ENCODE measurements at places on chromosomes 2 and 18. TPM values are rescaled to one million over a fixed set of nuclear protein-coding genes. Genes with fewer than 3 reads are reported as not detected.

GRCh38 chr2:33489835-33490431 is 13.5 kb downstream of the RASGRP3 start:
- ATAC-seq, result no peak

DNA sequence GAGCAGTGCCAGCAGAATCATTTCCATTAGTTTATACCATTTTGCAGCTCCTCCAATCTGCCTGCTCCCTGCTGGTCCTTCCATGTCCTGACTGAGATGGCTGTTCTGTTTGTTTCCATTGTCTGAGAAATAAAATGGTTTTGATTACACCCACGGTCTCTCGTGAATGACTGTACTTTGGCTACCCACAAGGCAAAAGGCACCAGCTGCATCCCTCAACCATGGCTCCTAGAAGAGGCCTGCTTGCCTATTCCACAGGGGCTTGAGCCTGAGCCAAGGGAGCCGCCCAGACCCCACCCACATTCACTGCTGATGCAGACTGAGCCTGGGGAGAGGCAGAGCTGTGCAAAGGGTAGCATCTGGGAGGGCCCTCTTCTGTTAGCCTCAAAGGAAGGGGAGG is 31.2 kb downstream of the MARCHF4 start:
- ATAC-seq, result no peak

GRCh38 chr2:160993654-160994061 is 166.6 kb upstream of the TANK start:
- ATAC-seq, result no peak

RAD51AP2 gene
- 0.13 TPM for total RNA-seq

NGEF gene
- total RNA-seq, result not detected
